ENCODE measurements at places on chromosomes 3 and 15. TPM values are rescaled to one million over a fixed set of nuclear protein-coding genes. Genes with fewer than 3 reads are reported as not detected.

- no peaks in the 10 kb centered on the region for H3K27me3 ChIP-seq
- H3K4me1 ChIP-seq = no peaks in the 10 kb centered on the region
- DNase-seq = no peak
- no peak overlapping the region for H3K27ac ChIP-seq
- H3K36me3 ChIP-seq = no peaks in the 10 kb centered on the region
- H3K4me3 ChIP-seq = no peak overlapping the region
Observed at GRCh38 chr3:14766428-14767244, 52.1 kb upstream of the FGD5 start.

GRCh38 chr15:88322461-88322860 lies 65.9 kb upstream of the NTRK3 start:
- no peak overlapping the region for H3K27ac ChIP-seq
- H3K4me1 ChIP-seq = no peaks in the 10 kb centered on the region
- no peaks in the 10 kb centered on the region for H3K36me3 ChIP-seq
- no peaks in the 10 kb centered on the region for H3K27me3 ChIP-seq

DNA sequence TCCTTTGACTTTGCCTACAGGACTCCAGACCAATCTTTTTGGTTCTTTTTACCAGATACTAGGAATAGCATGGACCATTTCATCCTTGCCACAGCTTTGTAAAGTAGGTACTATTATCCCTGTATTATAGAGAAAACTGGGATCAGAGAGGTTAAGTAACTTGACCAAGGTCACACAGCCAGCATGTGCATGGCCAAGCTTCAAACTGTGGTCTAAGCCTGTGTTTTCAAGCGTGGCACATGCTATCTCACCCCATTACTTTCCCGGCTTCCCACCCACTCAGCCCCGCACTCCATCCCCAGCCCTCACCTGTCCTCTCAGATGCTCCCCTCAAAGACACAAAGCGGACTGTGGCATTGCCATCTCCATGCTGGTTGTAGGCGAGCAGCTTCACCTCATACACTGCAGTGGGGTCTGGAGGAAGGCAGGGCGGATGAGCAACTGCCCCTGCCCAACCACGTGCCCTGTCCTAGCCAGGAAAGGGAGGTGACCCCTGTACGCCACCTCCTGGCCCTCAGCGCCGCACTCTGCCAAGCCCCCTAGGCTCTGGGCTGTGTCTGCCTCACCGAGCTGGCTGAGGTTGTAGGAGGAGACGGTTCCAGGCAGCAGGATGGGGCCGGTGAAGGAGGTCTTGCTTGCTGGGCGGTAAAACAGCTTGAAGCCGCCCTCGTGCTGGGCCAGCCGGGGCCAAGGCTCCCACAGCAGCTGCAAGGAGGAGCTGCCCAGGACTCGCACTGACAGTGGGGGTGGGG lies 25.7 kb downstream of the RNU5B-1 start:
- DNase-seq = no peak
- H3K4me3 ChIP-seq = no peak overlapping the region
- no peaks in the 10 kb centered on the region for H3K27me3 ChIP-seq
- no peak overlapping the region for H3K27ac ChIP-seq
- no peaks in the 10 kb centered on the region for H3K4me1 ChIP-seq

- no peak overlapping the region for H3K4me3 ChIP-seq
- H3K27ac ChIP-seq = no peak overlapping the region
- H3K4me1 ChIP-seq = no peaks in the 10 kb centered on the region
- H3K36me3 ChIP-seq = no peaks in the 10 kb centered on the region
- DNase-seq = no peak
- no peaks in the 10 kb centered on the region for H3K27me3 ChIP-seq
Observed at GRCh38 chr15:47390208-47390765, 327.0 kb upstream of the SEMA6D start.

Gene POLQ
- not detected for total RNA-seq
